ENCODE measurements at places on chromosomes 3 and 15.

DNA sequence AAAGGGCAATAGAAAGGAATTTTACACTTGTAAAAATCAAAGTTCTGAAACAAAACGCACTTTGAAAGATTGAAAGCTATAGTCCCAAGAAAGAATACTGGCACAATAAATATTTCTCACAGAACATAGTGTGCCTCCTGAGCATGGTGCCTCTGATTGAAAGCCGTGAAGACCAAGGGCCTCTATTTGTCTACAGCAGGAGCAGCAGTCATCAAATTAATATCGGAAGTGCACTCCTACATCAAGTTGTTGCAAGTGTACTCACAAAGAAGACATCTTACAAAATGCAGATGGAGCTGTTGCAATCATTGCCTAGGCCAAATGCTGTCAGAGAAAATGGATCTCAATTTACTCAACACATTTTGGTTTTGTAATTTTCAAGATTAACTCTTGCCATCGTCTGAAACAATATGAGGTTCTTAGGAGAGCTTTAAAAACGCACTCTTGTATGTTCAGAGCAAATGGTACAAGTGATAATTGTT, 9.2 kb upstream of the WDR49 start:
- DNase-seq = no peak

DNA sequence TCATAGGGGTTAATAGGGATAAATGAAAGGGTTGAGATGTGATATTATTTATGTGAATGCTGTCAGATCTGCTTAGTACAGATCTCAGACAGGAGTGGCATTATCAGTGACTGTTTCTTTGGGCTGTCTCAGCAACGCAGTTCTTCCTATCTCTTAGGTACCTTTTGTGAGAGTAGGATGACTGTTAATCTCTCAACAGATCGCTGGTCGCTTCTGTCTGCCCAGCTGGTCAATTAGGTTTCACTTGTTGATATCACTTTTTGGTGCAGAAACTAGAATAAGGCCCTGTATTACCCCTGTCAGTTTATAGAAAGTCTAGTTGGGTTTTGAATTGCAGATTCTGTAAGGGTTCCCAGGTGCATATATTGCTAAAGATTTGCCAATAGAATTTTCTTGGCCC, 16.5 kb downstream of the DIS3L start:
- no peak for DNase-seq

DNA sequence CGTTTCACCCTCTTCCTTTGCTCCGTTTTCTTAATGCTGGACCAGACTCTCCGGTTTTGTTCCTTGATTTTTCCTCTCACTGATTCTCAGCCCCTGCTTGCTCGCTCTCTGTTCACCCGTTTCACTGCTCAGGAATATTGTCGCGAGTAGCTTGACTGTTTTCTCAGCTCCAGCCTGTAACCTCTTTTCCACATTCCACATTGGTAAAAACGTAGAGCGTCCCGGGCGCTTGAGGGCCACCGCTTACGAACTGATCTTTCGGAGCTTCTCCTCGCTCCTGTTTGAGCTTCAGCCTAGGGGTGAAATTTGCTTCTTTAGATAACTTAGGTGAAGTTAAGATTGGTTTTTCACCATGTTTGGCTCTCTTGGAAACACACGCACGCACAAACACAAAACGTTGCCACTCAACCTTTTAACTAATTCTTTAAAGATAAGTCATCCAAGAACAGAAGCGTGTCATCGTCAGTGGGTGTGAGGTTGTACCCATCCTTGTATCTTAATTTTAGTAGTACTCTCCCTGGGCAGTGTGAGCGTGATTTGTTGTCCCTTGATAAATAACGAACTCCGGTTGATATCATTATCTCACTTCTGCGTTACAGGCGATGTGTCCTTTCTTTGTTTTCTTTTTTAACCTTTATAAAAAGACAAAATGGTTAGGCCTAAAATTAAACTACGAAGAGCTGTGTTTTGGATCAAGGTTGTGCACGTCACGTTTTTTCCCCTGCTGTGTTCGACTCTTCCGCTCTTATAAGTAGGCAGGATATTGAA, 1.0 kb downstream of the PAK2 start:
- peak; percentile 49 for DNase-seq

DNA sequence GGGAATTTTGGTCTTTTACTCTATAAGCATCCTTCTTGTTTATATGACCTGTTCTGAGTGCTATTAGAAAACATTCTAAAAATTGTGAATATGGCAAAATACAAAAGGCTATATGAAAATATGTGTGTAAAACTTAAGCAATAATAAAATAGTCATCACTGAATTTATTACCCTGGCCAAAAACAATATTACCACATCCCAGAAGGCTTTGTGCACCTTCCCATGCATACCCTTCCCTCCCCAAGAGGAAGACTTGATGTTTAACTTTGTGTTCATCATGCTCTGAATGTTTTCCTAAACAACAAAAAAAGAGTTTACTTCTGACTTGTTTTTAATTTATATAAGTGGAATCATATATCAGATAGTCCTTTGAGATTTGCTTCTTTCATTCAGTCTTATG, 155.1 kb upstream of the TNIK start:
- DNase-seq = no peak

GRCh38 chr3:112568642-112569041, 6.8 kb downstream of the SLC35A5 start:
- DNase-seq = no peak

GRCh38 chr3:148554367-148554766, 143.3 kb upstream of the AGTR1 start:
- DNase-seq = no peak

- no peak for DNase-seq
Measured at GRCh38 chr3:13644341-13645117, 95.6 kb downstream of the FBLN2 start.

- DNase-seq = no peak
Measured at GRCh38 chr3:45559560-45560118, 34.9 kb upstream of the LIMD1 start.

All from T-helper 2 cell treated with Interferon-gamma antibody and Interleukin-4, amounts not matched to agents 5 μg/mL and 100 μg/mL, for 36 hours (primary cell).